ENCODE measurements at places on chromosomes 2 and 18.

- no peak for DNase-seq
Measured at GRCh38 chr18:22547807-22548561, 130.3 kb upstream of the CTAGE1 start.

DNA sequence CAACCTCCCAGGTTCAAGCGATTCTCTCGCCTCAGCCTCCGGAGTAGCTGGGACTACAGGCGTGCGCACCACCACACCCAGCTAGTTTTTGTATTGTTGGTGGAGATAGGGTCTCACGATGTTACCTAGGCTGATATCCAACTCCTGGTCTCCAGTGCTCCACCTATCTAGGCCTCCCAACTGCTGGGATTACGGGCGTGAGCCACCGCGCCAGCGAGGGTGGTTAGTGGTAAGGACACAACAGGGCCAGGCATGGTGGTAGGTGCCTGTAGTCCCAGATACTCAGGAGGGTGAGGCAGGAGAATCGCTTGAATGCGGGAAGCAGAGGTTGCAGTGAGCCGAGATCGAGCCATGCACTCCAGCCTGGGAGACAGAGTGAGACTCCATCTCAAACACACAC, 26.6 kb upstream of the DUSP2 start:
- DNase-seq, result no peak

GRCh38 chr18:48996901-48997463, 46.2 kb upstream of the SMAD7 start:
- DNase-seq, result peak; percentile 18

- DNase-seq, result no peak
Measured at GRCh38 chr2:131404753-131405152, 40.8 kb upstream of the RAB6D start.

- DNase-seq, result no peak
Measured at GRCh38 chr2:42843611-42844010, 51.2 kb upstream of the HAAO start.

- no peak for DNase-seq
Measured at GRCh38 chr18:8610459-8610851, 1.2 kb downstream of the RAB12 start.

GRCh38 chr2:96763511-96764252, 3.0 kb downstream of the CNNM4 start:
- DNase-seq, result no peak

- no peak for DNase-seq
Measured at GRCh38 chr2:1601471-1602277, 142.6 kb downstream of the PXDN start.

DNA sequence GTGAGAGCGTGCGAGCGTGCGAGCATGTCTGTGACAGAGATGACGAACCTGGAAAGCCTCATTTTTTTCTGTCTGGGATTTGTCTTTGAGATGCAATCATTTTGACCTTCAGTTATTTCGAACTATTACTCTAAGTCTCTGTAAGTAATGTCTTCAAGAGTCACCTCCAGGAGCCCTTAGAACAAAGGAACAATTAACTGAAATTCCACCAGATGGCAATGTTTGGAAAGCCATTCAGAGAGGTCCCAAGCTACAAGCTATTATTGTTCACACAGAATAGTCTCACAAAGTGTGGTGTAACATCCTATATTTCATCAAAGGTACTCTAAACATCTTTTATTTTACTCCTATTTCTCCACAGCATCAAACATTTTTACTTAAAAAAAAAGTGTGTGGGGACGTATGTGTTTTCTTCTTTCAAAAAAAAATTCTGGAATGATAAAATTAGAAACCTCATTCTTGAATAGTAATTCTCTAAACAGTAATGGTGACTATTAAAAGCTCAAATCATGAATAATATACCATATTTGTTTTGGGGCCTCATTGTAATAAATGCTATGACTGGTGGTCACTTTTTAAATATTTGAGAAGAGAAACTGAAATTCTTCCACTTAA, 35.1 kb upstream of the MAPRE2 start:
- DNase-seq, result peak; percentile 70

Data from COLO829 (cell line).